ENCODE measurements at places on chromosomes 5 and 9.
A peak's percentile ranks its signal among the peaks of the same experiment; 100 is the strongest.

GRCh38 chr5:74201334-74202081, 439.0 kb downstream of the ENC1 start:
- DNase-seq = peak; percentile 56

GRCh38 chr9:126165755-126166154, 160.9 kb upstream of the MVB12B start:
- DNase-seq = no peak

GRCh38 chr5:59157068-59157467, 574.2 kb downstream of the RAB3C start:
- DNase-seq = no peak

DNA sequence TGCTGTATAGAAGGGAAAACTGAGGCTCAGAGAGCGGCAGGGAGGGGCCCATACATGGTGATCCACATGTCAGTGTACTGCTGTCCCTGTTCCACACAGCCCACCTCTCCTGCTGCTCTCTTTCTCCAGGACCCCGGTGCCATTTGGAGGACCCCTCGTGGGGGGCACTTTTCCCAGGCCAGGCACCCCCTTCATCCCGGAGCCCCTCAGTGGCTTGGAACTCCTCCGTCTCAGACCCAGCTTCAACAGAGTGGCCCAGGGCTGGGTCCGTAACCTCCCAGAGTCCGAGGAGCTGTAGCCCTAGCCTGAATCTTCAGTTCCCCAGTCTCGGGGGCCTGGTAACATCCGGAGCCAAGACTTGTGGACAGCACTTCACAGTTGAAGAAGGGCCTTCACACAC, 15.5 kb downstream of the MYOZ3 start:
- DNase-seq = no peak

All from EH (cell line).